ENCODE measurements at places on chromosomes 5 and 9. TPM values are rescaled to one million over a fixed set of nuclear protein-coding genes. Genes with fewer than 3 reads are reported as not detected.

DNA sequence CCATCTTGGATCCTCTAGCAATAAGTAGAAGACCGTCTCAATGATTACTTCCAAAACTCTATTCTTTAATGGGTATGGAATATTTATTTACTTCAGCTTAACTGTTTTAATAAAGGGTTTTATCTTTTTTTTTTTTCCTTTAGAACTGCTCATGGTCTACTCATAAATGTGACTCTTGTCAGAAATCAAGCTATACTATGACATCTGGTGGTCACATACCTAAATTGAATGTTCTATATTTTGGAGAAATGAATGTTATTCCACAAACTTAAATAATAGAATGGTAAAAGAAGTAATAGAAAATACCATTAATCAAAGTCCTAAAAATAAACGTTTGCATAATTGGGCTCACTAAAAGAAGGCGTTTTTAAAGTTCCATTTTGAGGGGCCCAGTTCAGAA is 131.2 kb upstream of the PLCXD3 start:
- DNase-seq, result no peak

- peak; percentile 12 for DNase-seq
Measured at GRCh38 chr5:90473396-90474234, 956 bp downstream of the MBLAC2 start.

The MAML1 gene
- 12.1 TPM for total RNA-seq

The HCN1 gene
- total RNA-seq, result not detected

DNA sequence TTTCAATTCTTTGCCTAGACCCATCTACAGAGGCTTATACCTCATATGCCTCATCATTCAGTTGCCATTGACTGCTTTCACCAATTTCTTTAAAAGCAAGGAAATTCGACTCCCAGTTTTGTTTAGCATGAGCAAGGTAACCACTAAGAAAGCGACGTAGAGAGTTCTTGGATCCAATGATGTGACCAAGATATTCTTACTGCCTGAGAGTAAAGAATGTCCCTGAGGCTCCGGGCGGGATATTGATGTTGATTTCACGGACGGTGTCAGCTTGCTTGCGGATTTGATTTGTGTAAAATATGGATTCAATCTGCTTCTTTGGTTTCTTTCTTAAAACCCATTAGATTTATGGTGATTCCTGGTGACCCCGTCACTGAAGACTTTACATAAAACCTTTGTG is 135.1 kb upstream of the ICE1 start:
- no peak for DNase-seq

DNA sequence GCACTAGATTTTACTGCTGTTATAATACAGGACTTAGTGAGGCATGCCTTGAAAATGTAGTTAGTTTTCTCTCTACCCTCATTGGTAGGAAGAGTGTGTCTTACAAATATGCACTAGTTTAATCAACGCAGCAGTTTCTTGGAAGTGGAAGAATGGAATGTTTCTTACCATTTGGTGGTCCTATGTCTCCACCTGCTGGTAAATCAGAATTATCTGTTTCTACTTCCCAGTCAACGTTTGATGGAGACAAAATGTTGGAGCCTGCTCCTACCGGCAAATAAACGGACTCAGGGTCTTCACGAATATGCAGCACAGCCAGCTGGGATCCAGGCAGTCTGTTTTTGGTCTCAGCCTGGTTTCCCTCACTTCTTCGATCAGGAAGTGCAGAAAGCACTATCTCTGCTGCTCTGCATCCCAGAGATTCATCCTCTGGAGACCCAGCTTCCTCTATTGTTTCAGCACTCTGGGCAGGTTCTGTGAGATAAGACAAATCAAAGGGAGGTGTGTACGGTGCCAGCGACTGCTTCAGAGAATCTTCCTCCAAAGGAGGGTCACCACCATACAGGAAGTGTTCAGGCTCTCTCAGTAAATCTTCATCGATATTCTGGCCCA is 59.5 kb upstream of the PCA3 start:
- DNase-seq, result peak; percentile 58

GRCh38 chr5:93874491-93874890 is 133.1 kb upstream of the POU5F2 start:
- no peak for DNase-seq

DNA sequence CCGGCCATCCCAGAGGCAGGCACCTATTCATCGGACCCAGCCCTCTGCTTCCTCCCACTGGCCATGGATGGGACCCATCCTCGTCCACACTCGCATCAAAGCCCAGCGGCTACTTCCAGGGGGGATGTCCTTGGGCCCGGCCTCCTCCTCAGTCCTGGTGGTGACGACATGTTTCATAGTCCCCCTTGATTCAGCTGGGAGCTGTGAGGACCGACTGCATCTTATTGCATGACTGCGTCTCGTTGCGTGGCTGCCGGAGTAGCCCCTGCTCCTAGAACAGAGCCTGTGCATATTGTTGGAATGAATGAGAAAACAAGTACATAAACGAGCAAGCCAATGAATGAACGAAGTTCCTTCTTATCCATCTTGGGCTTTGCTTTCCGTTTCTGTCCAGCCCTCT is 12.8 kb downstream of the NCS1 start:
- DNase-seq, result no peak

GRCh38 chr5:150001660-150002486 is 1.3 kb downstream of the HMGXB3 start:
- peak; percentile 77 for DNase-seq

GRCh38 chr5:140111011-140111858 is 2.7 kb upstream of the PURA start:
- no peak for DNase-seq

The FAM78A gene
- 0.18 TPM for total RNA-seq

- no peak for DNase-seq
Measured at GRCh38 chr5:159802661-159803060, 113.6 kb upstream of the ADRA1B start.

The WDR38 gene
- total RNA-seq, result not detected

The STX17 gene
- total RNA-seq, result 25.7 TPM

The EXOSC3 gene
- total RNA-seq, result 68.7 TPM

The PCDHAC2 gene
- total RNA-seq, result not detected

The NR2F1 gene
- total RNA-seq, result 14.0 TPM

GRCh38 chr9:109098171-109098959 is 21.4 kb downstream of the TMEM245 start:
- DNase-seq, result peak; percentile 68
